ENCODE measurements at places on chromosomes 16 and 17.

DNA sequence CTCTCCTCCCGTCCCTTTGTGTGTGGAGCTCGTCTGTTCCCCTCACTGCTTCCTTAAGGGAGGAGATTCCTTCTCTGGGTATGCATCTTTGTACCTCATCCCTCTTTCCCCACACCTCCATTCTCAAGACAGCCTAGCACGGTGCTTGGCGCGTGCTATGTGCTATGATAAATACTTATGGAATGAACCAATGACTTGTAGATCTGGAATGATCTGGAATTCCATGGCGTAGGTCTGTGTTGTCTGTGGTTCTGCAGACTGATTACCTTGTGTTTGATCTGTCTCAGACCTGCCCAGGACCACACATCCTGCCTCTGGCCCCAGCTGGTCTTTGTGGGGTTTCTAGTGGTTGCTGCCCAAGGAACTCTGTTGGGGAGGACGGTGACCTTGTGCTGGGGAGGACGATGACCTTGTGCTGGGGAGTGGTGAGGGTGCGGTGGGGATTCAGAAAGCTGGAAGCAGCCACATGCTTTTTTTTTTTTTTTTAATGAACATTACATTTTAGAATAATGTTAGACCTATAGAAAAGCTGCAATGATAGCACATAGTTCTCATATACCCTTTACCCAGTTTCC is 33.5 kb upstream of the ETV4 start:
- DNase-seq: no peak

GRCh38 chr16:56793492-56793891 is 63.6 kb downstream of the NUP93 start:
- no peak for DNase-seq

- DNase-seq: no peak
These were observed 16.5 kb upstream of the CLEC18C start for GRCh38 chr16:70157105-70157476.

DNA sequence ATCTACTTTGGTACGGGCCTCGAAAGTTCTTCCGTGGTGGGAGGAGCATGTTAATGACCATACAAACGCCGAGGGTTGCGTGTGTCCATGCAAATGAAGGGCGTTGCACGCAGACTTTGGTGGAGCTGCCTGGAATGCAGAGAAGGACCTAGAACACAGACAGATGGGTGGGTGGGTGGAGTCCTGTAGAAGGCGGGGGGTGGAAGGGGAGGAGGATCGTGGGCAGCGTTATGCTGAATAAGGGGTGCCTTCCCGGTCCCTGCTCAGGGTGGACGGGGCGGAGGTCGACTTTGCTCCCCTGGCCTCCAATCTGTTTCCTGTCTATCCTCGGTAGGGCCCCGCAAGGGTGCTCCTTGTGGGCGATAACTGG is 795 bp upstream of the PAQR4 start:
- no peak for DNase-seq

DNA sequence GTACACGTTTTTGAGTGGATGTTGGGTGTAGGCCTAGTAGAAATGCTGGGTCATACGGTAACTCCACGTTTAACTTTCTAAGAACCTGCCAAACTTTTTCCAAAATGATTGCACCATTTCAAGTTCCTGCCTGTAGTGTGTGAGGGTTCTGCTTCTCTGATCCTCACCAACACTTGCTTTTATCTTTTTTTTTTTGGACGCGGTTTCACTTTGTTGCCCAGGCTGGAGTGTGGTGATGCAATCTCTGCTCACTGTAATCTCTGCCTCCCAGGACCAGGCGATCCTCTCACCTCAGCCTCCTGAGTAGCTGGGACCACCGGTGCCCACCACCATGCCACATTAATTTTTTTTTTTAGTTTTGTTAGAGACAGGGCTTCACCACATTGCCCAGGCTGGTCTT is 23.5 kb downstream of the ZNF750 start:
- no peak for DNase-seq

DNA sequence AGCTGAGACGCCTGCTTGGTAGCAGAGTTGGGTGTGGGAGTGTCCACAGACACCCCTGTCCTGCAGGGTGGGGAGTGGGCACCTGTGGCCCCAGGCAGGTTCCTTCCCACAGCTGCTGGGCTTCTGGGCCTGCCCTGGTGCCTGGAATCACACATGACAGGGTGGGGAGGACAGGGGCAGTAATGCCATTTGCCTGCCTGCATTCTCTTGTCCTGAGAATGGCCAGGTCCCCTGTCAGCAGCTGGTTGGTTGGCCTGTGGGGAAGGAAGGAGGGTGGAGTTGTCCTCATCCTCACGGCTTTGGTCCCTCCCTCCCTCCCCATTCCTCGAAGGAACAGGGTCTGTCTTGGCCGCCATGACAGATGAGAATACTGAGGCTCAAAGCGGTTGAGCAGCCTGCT is 5.2 kb downstream of the PRSS53 start:
- no peak for DNase-seq

GRCh38 chr16:48014349-48015135 is 141.3 kb downstream of the ABCC12 start:
- no peak for DNase-seq

DNA sequence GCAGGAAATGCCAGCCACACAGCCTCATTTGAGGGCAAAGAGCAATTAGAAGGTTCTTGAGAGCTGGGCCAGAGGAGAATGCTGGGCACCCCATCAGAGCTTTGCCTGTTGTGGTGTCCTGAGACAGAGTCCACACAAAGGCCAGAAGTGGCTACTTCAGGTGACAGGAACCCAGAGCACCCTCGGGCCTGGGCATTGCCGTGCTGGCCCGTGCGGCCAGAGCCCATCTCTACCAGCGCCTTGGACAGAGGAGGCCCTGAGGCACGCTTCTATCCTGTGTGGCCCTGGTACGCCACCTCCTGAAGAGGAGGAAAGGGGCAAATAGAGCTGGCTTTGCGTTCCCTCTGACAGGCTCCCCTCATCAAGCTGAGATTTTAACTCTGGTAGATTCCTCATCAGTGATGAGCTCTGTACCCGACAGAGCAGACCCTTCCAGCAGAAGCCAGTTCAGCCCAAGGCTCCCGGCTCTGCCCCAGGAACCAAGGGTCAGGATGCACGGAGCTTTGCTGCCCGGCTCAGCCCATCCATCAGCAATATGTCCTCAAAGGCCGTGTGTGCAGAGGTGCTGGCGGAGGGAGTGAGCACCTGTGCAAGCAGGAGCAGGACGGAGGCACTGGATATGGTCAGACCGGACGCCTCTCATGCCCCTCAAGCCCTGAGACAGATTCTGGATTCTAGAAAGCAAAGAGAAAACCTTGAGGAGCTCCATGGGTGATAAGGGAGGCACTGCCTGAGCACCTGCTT is 3.4 kb upstream of the RASD1 start:
- DNase-seq: no peak

- no peak for DNase-seq
These were observed 36.9 kb downstream of the SNX20 start for GRCh38 chr16:50644245-50644644.

GRCh38 chr17:57599271-57600045 is 145.6 kb downstream of the CCDC182 start:
- no peak for DNase-seq

- DNase-seq: no peak
These were observed 97.8 kb upstream of the MAF start for GRCh38 chr16:79698341-79698753.

DNA sequence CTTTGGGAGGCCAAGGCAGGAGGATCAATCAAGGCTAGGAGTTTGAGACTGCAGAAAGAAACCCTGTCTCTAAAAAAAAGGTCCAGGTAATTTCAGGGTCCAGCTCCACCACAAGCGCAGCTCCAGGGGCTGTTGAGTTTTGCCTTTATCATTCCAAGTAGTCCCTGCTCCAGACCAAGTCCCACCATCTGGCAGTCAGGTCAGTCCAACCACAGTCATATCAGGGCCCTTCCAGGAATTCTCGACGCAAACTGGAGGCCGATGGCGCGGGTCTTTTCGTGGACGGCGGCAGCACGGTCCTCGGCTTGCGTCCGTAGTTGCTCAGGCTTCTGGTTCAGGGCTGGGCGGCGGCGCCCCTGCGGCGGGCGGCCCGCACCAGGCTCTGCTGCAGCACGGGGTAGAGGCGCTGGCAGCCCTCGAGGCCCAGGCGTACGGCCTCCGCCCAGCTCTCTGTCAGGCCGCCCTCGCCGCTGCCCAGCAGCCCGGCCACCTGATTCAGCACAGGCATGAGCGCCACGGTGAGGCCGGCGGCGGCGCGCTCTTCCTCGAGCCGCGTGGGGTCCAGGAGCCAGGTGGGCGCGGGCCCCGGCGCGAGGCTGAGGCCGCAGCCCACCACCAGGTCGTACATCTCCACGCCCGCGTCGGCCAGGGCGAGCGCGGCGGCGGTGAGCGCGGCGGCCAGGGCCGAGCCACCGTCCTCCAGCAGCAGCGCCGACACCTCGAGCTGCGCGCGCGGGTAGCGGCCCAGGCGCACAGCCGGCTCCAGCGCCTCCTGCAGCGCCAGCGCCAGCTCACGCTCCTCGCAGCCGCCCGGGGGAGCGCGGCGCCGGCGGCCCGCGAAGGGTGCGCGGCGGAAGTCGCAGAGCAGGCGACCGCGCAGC is 752 bp downstream of the EXOSC6 start:
- DNase-seq: peak; percentile 10

DNA sequence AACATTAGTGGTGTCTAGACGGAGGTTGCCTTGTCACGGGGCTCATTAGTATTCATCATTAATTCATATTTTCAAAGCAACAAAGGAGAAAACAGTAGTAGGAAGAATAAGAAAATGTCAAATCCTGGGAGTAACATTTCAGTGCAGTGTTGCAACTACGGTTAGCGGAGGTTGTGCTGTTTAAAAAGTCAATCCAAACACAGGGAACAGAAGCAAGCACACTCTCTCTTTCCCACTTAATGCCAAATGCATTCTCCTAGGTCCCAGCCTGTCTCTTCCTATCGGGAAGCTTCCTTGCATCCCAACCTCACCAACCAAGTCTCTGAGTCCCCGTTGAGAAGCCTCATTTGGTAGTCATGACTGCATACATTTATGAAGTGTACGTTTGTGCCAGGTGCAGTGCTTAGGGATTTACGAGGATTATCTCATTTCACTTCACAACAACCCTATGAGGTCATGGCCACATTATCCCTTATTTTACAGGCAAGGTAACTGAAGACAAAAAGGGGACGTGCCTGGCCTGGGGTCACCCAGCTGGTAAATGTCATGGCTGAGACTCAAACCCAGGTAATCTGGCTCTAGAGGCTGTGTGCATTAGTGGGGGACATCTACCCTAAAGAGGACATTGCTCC is 283.6 kb upstream of the SALL1 start:
- DNase-seq: no peak

- DNase-seq: no peak
These were observed at the start of gene P2RX1 for GRCh38 chr17:3915995-3916696. P2RX1 (minus strand) TSS chr17:3916465; CDS start chr17:3916225, 240 bp downstream.

GRCh38 chr16:80993307-80993706 is 13.4 kb downstream of the CMC2 start:
- DNase-seq: no peak

- DNase-seq: no peak
These were observed 114.0 kb downstream of the PRKCB start for GRCh38 chr16:23949630-23950290.

- peak; percentile 46 for DNase-seq
These were observed 44.3 kb downstream of the TBC1D16 start for GRCh38 chr17:79991140-79991923.

DNA sequence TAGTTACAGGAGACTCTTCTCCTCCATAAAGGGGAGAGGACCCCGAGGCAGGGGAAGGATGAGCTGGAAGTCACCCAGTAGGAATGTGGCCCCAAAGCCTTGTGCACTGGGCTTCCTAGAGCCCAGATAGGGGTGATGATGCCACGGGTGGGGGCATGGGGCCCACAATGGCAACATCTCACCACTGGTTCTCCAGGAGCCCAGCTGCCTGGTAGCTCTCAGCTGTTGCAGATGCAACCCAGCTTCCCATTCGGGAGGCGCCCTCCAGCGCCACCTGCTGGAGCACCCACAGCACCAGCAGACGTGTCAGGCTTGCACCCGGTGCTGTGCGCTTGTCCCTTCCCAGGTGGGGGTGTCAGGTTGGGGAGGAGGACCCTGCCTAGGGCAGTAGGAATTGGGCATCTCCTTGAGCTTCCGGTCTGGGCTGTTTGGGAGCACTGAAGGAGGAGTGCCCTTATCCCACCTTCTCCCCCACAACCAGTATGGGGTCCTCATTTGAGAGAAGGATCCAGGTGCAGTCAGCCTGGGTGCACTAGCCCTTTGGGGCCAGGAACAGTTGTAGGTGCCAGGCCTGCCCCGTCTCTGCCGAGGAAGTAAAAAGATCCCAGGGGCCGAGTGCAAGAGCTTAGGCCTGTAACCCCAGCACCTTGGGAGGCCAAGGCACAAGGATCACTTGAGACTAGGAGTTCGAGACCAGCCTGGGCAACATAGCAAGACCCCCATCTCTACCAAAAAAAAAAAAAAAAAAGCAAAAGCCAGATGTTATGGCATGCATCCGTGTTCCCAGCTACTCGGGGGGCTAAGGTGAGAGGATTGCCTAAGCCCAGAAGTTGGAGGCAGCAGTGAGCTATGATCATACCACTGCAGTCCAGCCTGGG is 14.4 kb downstream of the CDIPT start:
- DNase-seq: peak; percentile 17

DNA sequence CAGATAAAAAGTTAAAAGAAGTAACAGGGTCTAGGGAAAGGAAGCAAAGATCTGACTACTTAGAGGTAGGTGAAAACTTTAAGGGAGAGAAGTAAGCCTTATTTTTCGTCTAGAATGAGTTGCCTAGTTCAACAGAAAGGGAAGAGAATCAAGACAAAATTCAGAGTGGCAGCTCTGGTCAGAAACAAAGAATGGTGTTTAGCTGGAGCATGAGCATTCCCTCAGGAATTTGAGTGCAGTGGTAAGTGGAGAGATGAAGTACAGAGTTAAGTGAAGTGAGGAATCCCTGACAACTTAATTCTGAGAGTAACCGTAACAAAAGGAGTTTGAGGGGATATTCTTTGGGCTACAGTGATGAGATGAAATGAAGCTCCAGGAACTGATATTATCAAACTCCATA is 11.5 kb downstream of the SMG6 start:
- no peak for DNase-seq

- no peak for DNase-seq
These were observed 228.2 kb downstream of the GRIN2A start for GRCh38 chr16:9953908-9954570.

- DNase-seq: no peak
These were observed 20.2 kb downstream of the MBTPS1 start for GRCh38 chr16:84096447-84097005.

DNA sequence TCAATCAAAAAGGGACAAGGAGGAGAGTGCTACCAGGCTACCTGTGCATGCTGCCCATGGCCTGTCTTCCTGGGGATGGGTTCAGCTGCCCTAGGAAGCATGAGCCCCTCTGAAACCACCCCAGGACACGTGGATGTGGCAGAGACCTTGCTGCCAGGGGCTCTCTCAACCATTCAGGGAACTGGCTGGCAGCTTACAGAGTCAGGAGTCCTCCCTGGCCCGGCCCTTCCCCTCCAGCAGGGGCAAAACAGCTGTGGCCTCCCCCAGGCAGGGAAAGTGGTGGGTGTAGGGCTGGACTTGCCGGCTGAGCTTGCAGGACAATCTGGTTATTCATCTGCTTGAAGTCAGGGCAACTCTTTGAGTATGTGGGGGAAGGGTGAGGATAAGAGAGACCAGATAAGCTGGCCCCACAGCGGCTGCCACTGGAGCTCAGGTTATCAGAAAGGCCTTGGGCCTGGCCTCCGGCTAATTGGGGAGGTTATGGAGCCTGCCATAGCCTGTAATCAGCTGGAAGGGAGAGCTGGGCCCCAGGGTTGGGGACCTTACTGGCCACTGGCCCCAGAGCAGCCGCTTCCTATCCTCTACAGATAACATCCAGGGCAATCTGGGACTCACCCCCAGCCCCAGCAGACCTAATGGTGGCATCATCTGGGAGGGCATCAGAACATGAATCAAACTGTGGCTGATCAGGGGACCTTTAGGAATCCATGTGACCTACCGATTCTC is 5.6 kb upstream of the TBX2 start:
- DNase-seq: no peak

- peak; percentile 62 for DNase-seq
These were observed 28.7 kb downstream of the MPG start for GRCh38 chr16:106623-107324.
